ENCODE measurements at places on chromosomes 2 and 18. TPM values are rescaled to one million over a fixed set of nuclear protein-coding genes. Genes with fewer than 3 reads are reported as not detected.

DNA sequence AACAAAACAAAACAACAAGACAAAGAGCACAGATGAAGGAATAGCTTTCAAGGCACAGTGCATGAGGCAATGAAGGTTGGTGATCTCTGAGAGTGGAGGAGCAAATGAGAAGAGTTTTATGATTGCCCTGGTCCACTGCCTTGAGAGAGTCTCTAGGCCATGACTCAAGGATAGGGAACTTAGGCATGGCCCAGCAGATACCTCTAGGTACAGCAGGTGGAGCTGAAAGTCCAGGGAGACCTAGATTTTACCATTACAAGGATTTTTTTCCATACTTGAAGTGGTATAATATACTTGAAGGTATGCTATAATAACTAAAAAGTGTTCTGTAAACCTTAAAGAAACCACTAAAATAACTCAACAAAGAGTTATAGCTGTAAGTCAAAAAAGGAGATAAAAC is 239.5 kb upstream of the KLHL29 start:
- DNase-seq = no peak

- DNase-seq = no peak
Observed at GRCh38 chr2:199458009-199458805, 468 bp upstream of the SATB2 start.

GRCh38 chr2:177275040-177275742 is 10.7 kb upstream of the NFE2L2 start:
- DNase-seq = peak; percentile 84

MTERF4 gene
- 35.5 TPM for total RNA-seq

DNA sequence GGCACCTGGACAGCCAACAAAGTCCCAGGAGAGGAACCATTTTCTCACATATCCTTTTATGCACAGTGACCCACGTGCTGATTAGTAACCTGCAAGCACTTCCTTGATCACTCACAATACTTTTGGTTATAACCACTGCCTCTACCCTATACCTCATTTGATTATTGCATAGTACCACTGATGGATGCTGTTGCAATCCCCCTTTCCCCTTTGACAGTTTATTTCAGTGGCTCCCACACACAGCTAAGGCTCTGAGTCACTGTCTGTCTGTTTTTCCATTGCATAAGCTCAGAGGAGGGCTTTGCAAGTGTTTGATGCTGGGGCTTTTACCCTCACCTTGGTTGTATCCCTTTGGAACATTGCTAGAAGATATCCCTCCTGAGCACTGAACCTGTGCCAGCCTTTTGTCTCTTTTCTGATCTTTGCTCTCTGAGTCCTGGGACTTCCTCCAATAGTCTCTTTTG is 101.7 kb upstream of the RBBP8 start:
- peak; percentile 95 for DNase-seq

- DNase-seq = no peak
Observed at GRCh38 chr2:173803449-173803848, 161.7 kb downstream of the SP3 start.

GCG gene
- total RNA-seq = not detected

- DNase-seq = no peak
Observed at GRCh38 chr2:63444565-63445288, 143.6 kb downstream of the WDPCP start.

DNA sequence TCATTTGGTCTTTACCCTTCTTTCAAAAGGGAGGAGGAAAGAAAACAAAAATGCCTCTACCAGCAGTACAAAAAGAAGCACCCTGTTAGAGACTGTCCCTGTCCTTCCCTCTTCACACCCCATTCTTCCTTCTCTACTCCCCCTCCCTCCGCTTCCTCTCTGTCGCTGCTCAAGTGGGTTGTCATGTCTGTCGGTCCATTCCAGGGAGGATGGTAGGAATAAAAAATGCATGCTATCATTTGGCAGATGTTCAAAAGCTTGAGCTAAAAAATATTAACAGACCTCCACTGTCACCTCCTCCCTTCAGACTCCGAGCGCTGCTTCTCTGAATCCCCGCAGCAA is 482.0 kb downstream of the BCL11A start:
- DNase-seq = no peak

- DNase-seq = peak; percentile 36
Observed at GRCh38 chr2:54471221-54471711, 15.1 kb downstream of the SPTBN1 start.

DNA sequence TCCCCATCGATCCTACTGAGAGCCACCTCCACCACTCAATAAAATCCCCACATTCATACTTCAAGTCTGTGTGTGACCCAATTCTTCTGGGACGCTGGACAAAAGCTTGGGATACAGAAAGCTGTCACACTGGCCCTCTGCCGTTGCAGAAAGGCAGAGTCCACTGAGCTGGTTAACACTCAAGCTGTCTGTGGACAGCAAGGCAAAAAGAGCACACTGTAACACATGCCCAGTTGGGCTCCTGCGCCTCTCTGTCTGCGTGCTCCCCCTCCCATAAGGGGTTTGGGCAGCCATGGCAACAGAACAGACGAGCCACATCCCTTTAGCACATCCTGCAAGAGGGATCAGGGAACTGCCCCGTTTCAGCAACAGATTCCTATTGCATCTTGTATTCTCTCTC is 106.9 kb upstream of the RGPD4 start:
- DNase-seq = no peak

DNA sequence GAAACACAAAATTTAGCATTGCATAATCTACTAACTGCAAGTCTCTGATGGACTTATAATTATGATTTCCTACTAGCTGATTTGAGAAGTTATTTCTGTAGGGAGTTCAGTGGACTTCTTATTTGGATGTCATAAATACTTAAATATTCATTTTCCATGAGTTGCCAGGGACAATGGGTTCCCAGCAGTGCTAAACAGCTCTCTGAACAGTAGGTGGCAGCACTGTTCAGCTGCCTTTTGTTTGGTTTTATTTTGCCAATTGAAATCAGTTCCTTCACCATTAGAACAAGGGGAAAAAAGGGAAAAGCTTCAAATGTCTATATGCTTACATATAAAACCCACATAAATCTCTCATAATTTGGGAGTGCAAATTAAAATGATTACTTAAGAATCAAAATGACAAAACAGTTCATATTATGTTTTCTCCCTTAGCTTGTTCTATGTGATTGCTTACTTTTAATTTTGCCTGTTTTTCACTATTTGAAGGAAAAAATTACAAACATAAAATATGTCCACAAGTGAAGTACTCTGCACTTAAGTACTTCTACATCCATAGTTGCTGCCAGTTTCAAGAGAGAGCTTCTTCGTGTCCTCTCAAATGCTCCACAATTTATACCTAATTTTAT is 898.9 kb downstream of the CPS1 start:
- DNase-seq = peak; percentile 40

GRCh38 chr18:2717407-2717806 is 61.9 kb downstream of the SMCHD1 start:
- DNase-seq = no peak

PPP1R7 gene
- 32.4 TPM for total RNA-seq

- peak; percentile 27 for DNase-seq
Observed at GRCh38 chr18:22469061-22469734, 51.5 kb upstream of the CTAGE1 start.

OTOS gene
- total RNA-seq = not detected

DNA sequence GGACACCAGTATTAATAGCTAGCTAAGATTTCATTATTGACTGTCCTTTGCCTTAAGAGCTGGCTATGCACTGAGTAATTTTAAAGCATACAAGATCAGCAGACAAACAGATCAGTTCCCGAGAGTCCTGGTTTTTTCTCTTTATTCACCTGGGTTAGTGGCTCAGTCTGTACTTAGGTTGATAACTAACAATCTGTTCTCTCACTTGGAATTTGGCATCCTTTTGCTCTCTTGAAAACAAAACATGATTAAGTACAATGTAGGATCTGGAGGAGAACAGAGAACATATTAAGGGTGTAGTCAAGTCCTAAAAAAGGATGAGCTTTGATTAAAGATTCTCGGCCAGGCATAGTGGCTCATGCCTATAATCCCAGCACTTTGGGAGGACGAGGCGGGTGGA is 16.6 kb downstream of the ARPC2 start:
- DNase-seq = no peak

- DNase-seq = peak; percentile 54
Observed at GRCh38 chr2:148244593-148245292, 223.9 kb downstream of the MBD5 start.

DNA sequence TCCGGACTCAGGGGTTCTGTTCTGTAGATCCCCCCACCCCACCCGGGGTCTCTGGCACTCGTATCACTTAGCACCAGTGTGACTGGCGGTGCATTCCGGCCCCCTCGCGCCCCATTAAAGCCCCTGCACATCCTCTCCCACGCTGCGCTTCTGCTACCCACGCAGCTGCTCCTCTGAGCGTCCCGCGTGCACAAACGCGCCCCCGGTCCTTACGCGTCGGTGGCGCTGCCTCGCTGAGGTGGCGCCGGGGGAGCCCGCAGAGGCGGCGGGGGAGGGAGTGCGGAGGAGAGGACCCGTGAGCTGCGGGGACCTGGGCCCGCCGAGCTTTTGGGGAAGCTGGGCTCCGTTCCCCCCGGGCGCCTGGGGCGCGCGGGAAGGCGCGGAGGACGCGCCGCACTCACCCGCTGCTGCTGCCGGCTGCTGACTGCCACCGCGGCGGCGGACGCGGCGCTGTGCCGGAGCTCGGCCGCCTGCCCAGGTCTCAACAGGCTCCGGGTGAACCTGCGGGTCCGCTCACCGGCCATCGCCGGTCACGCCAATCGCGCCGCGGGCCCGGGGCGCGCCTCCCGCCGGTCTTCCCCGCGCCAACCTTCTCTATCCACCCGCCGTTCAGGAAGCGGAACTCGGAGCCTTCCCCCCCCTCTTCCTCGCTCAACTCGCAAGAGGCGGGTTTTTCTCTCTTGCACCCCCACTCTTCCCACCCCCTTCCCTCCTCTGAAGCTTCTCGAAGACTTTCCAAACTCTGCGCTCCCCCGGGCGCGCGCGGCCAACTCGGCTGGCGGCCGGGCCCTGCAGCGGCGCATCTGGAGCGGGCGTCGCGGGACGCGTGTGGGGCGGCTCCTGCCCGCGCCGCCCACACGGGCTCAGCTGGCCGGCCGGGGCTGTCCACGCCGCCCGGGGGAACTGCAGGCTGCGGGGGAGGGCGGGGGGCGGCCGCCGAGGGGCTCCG is at the start of gene DOCK10:
DOCK10 (minus strand) TSS at position 618 of the 949 bp plus-strand sequence; CDS start at position 524, 94 bp downstream.
- DNase-seq = no peak

DNA sequence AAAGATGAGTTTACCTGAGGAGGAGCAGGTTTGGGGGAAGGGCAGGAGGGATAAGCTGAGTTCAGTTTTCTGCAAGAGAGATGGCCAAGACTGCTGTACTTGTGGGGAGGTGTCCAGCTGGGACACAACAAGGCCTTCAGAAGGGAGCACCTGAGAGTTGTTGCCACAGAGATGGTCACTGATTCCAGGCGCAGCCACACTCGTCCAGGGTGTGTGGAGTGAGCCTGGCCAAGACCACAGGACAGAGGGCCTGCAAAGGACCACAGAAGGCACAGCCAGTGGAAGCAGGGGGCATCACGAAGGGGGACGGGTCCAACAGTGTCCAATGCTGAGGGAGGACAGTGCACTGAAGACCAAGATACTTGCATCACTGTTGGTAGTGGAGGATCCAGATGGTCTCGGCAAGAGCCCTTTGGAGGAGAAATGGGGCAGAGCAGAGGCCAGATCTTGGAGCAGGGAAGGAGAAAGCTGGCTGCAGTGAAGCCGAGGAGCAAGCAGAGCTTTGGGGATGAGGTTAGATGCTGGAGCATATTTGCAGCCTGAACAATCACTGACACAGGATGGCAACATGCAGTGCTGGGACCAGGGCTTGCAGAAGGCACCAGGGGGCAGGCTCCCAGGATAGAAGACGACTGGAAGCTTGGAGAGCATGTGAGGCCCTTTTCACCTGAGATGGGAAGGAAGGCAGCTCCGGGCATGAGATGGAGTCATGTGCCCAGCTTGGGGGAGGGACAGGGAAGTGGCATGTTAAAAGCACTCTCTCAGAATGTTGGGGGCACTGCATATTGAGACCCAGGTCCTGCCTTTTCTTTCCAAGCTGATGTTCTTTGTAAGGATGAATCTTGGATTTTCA is 214.0 kb downstream of the CYP26B1 start:
- DNase-seq = peak; percentile 46

DNA sequence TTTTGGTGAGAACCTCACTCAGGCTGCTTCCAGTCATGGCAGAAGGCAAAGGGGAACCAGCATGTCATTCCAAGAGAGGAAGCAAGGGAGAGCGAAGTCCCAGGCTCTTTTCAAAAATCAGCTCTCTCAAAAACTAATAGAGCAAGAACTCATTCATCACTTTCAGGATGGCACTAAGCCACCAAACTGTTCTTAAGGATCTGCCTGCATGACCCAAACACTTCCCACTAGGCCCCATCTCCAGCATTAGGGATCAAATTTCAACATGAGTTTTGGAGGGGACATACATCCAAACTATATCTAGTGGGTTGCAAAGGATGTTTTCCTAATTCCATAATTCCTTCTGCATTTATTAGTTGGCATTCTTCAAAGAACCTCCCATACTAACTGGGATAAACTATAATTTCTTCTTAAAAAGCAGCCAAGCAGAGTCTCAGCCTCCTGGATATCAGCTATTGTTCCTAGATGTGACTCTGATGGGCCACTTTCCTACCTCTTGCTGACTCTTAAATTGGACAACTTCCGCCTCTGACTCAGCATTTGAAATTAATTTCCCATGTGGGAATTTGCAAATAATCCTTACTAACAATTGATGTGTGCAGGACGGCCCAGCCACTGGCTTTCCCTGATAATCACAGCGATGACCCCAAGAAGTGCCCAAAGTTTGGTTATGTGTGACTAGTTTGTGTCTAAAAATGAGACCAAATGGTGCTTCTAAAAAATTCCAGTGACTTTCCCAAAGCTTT is 5.5 kb upstream of the REV1 start:
- DNase-seq = no peak

DNA sequence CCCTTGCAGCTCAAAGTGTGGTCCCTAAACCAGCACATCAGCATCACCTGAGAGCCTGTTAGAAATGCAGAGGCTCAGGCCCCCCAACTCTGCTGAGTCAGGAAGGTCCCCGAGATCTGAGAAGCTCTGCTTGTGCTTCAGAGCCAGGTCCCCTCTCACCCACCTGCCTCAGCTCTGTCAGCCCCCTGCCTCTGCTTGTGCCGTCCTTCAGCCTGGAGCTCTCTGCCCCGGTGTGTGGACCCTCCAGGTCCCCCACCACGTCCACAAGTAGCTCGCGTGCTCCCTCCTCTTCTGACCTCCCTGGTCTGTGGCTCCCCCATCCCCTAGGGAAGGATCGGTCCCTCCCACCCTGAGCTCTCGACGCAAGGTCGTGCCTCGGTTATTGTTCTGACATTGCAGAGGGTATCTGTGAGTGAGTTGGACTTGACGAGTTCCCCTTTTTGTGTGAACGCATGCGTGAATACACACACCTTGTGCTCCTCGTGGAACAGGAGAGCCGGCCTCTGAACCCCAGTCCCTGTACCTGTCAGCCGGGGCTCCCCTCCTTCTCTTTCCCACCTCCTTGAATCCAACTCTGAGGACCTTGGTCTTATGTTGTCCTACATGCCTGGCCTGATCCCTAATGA is 75.5 kb upstream of the TAF1B start:
- DNase-seq = no peak

- DNase-seq = no peak
Observed at GRCh38 chr2:8494151-8494550, 187.7 kb upstream of the ID2 start.
